ENCODE measurements at places on chromosomes 4 and X.

DNA sequence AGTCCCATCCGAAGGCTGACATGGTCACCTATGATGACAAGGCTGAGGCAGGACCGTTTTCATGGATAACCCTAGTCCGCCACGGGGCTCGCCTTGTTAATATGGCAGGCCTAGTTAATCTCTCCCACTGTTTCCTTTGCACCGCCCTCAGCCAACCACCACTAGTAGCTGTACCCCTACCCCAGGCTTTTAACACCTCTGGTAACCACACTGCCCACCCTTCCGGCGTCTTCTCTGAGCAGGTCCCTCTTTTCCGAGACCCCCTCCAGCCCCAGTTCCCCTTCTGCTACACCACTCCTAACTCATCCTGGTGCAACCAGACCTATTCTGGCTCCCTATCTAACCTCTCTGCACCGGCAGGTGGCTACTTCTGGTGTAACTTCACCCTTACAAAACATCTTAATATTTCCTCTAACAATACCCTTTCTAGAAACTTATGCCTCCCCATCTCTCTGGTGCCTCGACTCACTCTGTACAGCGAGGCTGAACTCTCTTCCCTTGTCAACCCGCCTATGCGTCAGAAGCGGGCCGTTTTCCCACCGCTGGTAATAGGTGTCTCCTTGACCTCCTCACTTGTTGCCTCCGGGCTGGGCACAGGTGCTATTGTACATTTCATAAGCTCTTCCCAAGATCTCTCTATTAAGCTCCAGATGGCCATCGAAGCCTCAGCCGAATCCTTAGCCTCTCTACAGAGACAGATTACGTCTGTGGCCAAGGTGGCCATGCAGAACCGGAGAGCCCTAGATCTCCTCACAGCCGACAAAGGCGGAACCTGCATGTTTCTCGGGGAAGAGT, 964.4 kb downstream of the RPA4 start:
- DNase-seq, result no peak

DNA sequence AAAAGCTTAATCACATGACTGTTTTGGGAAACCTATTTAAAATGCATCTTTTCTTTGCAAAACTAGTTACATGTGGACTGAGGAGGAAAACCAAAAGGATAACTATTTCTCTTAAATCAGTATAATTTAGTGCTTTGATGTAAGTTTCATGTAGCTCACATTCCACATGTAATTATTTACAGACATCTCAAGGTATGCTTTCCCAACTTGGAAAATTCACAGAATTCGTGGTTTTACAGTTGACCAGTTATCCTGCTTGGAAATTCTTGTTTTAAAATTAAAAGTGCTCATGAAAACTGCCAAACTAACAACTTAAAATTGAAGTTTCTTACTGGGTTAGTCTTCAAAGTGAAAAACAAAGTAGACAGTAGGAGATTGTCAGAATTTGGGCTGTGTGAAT, 52.4 kb downstream of the EDNRA start:
- no peak for DNase-seq

DNA sequence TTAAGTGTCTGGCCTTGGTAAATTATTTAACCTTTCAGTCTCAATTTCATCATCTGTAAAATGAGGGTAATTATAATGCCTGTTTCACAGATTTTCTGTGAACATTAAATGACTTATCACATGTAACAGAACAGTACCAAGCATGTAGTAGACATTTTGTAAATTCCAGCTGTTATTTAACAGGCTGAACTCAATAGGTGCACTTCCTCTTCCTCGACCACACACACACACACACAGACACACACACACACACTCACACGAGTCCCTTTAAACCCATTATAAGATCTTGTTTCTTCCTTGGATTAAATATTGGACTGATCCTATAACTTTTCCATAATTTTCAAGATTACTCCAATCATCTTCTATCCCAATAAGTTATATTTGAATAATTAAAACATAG, 53.4 kb upstream of the COL25A1 start:
- no peak for DNase-seq

DNA sequence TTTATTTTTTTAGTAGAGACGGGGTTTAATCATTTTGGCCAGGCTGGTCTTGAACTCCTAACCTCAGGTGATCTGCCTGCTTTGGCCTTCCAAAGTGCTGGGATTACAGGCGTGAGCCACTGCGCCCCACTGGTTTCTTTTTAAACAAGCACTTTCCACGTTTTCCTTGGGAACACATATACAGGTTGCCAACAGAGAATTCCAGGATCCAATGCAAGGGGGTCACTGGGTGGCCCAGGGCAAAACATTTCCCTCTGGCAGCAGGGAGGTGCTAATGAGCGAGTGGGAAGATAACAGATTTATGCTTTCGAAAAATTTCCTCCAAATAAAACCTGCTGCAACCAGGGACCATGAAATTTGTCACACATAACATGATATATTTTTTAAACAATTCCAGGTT, 41.1 kb downstream of the ADRA2C start:
- no peak for DNase-seq

GRCh38 chr4:140854168-140854567, 98.0 kb upstream of the TBC1D9 start:
- peak; percentile 4 for DNase-seq

DNA sequence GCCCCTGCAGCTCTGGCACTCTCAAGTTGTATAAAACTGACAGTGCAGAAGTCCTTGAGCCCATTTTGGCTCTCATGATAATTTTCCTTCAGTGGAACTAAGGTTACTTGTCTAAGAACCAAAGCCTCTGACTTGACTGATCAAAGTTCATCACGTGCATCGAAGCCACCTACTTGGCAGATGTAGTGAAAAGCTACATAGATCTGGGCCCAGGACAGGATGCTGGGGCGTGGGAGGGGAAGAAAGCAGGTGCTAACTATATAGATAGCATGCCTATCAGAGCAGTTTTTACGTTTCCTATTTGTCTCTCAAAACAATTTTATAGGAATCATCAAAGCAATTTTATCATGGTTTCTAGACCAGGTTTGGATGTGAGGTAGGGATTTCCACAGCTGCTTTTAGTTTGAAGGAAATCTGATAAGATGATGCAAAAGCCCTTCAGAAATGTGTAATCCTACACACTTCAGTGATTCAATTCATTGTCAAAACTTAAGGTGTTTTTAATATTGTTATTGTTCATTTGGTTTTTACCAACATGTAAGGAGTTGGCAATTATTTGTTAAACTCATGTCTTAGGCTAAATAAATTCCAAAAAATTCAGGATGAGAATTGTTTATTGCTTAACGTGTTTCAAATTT, 1.2 kb upstream of the CD40LG start:
- DNase-seq, result no peak

Measured in hepatic stellate cell (primary cell).